A375 (cell line): ENCODE measurements at places on chromosomes 3 and 15. TPM values are rescaled to one million over a fixed set of nuclear protein-coding genes. Genes with fewer than 3 reads are reported as not detected.

The MEGF11 gene
- total RNA-seq: 1.1 and 1.4 TPM in 2 replicates

The PTX3 gene
- 20.0 and 20.6 TPM in 2 replicates for total RNA-seq

The LMAN1L gene
- total RNA-seq: 0.16 and 0.64 TPM in 2 replicates

The DUOXA1 gene
- not detected in 2 replicates for total RNA-seq

The LYZL4 gene
- total RNA-seq: 0.34 TPM in 1 of 2 replicates, not detected in the other

The GPR176 gene
- 21.1 and 22.0 TPM in 2 replicates for total RNA-seq

The ANKUB1 gene
- not detected in 2 replicates for total RNA-seq

The CHRM5 gene
- total RNA-seq: not detected in 2 replicates

The HGD gene
- 0.15 TPM in 1 of 2 replicates, not detected in the other for total RNA-seq

The CCNB2 gene
- 58.1 and 61.1 TPM in 2 replicates for total RNA-seq

The DZIP1L gene
- 18.1 and 19.6 TPM in 2 replicates for total RNA-seq

The VEPH1 gene
- 5.7 and 10.0 TPM in 2 replicates for total RNA-seq
